NCI-H2081 treated with DMSO at 0.1 percent for 48 hours (cell line): ENCODE measurements at places on chromosomes 11 and 22.
A peak's percentile ranks its signal among the peaks of the same experiment; 100 is the strongest.

DNA sequence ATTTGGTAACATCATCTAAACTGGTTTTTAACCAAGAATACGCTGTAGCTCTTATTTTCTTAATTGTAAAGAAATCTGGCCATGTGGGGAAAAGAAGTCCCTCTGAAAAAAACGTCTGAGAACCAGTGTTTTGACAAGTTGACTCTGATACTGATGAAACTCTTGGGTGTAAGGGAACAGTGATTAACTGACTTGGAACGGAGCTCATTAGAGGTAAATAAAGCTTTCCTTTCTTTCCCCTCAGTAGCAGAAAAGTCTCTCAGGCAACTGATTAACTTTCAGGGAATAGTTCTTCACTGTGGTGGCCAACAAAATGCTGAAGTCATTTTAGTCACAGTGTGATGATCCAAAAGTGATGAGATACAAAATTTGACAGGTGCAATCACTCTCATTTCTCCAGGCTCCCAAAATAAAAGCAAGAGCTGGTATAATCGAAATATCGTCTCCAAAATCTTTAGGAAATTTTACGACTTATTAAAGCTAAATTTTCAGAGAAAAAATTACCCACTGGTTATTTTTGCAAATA lies 52.3 kb downstream of the SLC36A4 start:
- DNase-seq, result no peak

GRCh38 chr22:23471698-23472097 lies 108.4 kb downstream of the IGLL1 start:
- DNase-seq, result no peak

- DNase-seq, result no peak
Observed at GRCh38 chr11:74373382-74373781, 24.9 kb downstream of the PGM2L1 start.

GRCh38 chr11:10728789-10729472 lies 22.1 kb upstream of the CTR9 start:
- DNase-seq, result no peak

DNA sequence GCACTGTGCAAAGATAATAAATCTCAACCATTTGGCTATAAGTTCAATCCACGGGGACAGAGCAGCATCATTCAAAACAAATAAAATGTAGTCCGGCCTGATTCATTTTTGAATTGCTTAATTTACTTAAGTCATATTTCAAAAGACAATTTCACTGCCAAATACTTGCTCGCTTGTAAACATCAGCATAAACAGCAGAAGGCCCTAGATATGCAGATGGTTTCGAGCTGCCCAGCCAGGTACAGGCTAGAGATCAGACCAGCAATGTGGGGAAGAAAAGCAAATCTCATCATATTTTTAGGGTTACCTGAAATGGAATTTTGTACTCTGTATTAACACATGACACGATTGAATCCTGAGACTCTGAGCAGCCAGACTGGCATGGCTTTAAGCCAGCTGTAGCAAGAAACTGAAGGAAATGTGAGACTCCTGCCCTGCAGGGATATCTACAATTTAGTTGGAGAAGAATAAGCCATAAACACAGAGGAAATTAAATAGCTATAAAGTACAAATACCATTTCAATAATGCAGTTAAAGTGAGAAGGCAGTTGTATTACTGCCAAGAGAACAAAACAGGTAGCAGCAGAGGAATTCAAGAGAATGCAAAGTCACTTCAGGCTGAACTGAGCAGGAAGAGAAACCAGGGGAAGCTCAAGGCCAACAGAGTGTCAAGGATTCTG lies 440.3 kb downstream of the ETS1 start:
- no peak for DNase-seq

GRCh38 chr11:123509737-123510578 lies 79.9 kb downstream of the GRAMD1B start:
- DNase-seq, result peak; percentile 10

DNA sequence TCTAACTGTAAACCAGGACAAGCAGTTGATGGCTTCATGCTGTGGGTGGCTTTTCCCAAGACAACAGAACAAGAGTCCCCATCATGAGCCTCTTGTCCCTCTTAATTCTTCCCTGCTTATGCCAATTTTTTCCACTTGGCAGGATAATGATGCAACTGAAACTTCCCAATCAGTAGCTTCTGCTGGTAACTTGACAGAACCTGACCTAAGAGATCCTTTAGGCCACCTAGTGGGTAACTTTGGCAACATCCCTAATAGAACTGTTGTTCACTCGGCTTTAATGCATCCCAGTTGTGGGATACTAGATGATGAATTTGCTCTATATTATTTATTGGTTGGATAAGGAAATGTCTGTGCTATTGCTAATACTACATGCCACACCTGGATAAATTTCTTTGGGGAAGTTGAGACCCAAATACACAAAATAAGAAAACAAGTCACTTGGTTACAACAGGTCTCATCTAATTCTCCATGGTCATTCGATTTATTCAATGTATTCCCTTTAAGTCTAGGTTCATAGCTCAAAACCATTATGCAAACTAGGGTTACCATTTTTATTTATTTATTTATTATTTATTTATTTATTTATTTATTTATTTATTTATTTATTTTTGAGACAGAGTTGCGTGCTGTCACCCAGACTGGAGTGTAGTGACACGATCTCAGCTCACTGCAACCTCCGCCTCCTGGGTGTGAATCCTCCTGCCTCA lies 41.4 kb upstream of the NFAM1 start:
- no peak for DNase-seq

DNA sequence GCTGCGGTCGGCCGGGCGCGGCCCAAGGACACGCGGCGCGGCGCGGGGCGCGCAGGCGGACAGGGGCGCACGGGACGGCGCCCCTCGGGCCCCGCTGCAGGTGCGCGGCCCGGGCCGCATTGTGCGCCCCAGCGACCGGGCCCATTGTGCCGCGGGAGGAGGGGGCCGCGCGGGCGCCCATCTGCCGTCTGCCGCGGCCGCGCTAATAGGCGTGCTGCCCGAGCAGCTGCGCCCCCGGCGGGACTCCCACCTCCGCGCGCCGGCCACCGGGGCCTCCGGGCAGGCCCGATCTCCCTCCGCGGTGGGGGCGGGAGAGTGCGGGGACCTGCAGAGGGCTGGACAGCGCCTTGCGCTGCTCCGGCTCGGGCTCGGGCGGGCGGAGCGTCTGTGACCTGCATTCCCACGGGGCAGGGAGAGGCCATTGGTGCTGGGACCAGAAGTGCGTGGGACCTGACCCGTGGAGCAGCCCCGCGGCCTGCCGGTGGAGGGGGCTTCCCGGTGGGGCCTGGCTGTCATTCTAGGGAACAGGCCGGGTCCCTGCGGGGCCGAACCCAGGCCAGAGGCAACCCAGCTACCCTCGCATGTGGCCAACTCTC lies 933 bp downstream of the BRSK2 start:
- no peak for DNase-seq

DNA sequence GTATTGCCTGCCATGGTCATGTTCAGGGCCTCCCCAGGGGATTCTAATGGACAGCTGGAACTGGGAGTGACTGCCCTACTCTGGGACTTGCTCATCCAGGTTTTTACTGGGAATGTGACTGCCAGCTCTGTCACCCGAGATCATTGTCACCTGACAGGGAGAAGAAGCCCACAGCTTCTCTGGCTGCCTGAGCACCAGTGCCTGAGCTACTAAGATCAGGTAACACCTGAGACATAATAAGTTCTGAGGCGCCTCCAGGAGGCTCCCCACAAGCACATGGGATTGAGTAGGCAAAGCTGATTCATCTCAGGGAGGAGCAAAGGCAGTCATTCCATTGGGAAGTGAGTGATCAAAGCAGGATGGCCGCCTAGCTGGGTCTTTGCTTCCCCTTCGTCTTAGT lies 84.2 kb upstream of the GALNT18 start:
- DNase-seq, result no peak

- no peak for DNase-seq
Observed at GRCh38 chr11:11668274-11668673, 46.5 kb upstream of the GALNT18 start.

DNA sequence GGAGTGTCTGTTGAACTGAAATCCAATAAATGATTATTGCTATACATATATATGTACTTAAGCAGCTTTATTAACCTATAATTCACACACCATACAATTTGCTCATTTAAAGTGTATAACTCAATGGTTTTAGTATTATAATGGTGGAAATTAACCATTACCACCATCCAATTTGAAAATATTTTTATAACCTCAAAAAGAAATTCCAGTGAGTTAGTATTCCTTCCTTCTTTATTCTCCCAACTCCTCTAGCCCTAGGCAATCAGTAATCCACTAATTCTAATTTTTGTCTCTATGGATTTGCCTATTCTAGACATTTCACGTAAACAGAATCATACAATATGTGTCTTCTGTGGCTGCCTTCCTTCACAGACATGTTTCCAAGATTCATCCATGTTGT lies 64.8 kb downstream of the MAPK1 start:
- no peak for DNase-seq

- no peak for DNase-seq
Observed at GRCh38 chr22:25514436-25515180, 49.9 kb upstream of the GRK3 start.

GRCh38 chr22:36465232-36466021 lies 16.0 kb downstream of the TXN2 start:
- DNase-seq, result no peak

- DNase-seq, result no peak
Observed at GRCh38 chr11:65546217-65546958, 11.8 kb downstream of the LTBP3 start.

GRCh38 chr22:49431551-49431950 lies 396.1 kb downstream of the BRD1 start:
- DNase-seq, result no peak

DNA sequence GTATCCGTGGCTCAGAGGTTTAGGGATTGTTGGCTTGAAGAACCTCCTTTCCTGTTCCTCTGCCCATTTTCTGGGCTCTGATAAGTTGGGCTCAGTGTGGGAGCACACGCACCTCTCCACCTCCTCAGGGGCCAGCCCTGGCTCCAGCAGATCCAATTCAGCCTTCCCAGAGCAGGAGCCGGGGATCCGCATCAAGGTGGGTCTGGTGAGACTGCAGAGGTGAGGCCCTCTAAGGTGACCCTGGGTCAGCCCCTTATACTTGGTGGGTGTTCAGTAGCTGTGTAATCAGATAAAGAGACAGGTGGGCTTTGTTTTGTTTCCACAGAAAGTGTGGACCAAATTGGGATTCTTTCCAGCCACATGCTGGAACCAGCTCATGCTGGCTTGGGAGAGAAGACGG lies 1466.0 kb downstream of the TBC1D22A start:
- no peak for DNase-seq

DNA sequence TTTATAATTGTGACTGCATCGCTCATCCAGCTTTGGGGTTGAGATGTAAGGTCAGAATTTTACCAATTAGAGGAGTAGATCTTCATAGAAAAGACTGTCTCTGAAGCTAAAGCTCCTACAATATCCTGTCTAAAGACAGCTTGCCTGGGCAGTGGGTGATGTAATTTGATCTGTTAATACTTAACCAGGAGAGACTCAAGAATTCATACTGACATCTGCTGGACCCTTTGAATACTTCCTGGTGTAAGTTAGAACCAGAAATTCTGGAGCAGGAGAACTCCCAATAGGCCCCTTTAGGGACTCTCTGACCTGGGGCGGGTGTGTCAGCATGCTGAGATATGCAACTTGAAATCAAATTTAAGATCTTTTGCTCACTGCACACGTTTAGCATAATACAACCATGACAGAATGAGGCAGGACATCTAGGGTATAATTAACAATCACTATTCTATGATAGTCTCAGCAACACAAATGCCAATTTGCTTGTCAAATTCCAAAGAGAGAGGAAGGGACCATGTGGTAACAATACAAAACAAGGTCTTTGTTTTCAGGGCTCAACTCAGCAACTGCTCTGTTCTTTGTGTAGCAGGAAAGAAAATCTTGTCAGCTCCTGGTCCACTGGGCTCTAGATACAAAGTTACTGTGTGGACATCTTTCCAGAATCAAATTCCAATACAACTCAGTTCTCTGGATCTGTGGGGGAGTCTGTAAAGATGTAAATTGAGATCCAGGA lies 143.9 kb downstream of the INSC start:
- DNase-seq, result no peak

- DNase-seq, result no peak
Observed at GRCh38 chr11:44727373-44728287, 868 bp downstream of the TSPAN18 start.

DNA sequence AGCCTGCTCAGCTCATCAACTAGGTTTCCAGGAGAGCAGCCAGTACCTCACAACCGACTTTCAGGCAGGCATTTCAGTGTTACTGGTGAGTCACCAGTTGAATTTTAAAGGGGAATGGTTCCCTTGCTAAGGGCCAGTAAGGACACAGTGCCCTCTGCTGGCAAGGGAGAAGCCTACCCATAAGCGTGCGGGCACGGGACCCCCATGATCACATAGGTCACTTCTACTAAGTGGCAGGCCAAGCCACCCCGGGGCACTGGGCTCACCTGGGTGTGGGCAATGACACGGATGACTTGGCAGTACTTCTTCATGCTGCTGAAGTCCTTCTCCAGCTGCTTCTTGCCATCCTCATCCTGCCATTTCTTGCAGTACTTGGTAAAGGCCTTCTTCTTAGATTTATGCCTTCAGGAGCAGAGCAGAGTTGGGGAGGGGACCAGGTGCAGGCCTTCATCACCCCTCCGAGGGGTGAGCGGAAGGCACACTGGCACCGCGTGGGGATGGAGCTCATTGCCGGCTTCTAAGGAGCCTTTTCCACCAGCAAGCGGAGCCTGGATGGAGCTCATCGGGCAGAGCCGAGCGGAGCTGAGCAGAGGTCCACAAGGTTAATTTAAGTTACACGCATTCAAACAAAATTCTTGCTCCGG lies 2.9 kb downstream of the RPL3 start:
- peak; percentile 19 for DNase-seq

GRCh38 chr11:114129142-114129541 lies 69.6 kb downstream of the ZBTB16 start:
- DNase-seq, result no peak

- DNase-seq, result no peak
Observed at GRCh38 chr22:41480397-41480735, 11.4 kb downstream of the ACO2 start.

DNA sequence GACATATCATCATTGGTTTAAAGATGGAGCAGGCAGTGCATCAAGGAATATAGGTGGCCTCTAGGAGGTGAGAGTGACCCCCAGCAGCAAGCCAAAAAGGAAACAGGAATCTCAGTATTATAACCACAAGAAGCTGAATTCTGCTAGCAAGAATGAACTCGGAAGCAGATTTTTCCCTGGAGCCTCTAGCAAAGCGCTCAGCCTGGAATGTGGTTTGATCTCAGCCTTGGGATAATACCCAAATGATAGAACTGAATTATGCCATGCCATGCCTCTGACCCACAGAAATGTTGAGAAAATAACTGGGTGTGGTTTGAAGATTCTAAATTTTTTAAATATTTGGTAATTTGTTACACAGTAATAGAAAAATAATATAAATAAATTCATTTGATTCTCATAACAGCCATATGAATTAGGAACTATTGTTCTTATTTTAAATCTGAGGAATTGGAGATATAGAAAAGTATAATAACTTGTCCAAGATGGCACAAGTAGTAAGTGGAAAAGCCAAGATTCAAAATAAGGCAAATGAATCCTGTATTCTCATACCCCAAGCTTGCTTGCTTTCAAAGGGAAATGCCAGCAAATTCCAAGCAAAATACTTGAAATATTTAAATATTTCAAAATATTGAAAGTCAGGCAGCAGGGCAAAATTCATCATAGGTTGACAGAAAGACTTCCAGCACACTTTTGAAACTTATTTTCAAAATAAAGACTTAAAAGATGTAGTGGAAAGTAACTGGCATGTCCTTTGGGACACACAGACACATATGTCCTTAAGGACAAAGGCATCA lies 567.4 kb downstream of the KCNA4 start:
- no peak for DNase-seq

- DNase-seq, result no peak
Observed at GRCh38 chr11:16279524-16279923, 76.8 kb downstream of the SOX6 start.

- no peak for DNase-seq
Observed at GRCh38 chr11:19808076-19808911, 95.7 kb downstream of the NAV2 start.
